Stimulated activated CD4-positive, alpha-beta T cell treated with anti-CD3 and anti-CD28 coated beads, Interleukin-2, amount 100 ng/mL, for 24 hours (primary cell): ENCODE measurements at places on chromosomes 2 and 18.
A peak's percentile ranks its signal among the peaks of the same experiment; 100 is the strongest.

GRCh38 chr2:71347517-71347916 is 15.9 kb downstream of the ZNF638 start:
- no peak for DNase-seq

- no peak for DNase-seq
Observed at GRCh38 chr2:44325897-44326296, 35.4 kb downstream of the PREPL start.

DNA sequence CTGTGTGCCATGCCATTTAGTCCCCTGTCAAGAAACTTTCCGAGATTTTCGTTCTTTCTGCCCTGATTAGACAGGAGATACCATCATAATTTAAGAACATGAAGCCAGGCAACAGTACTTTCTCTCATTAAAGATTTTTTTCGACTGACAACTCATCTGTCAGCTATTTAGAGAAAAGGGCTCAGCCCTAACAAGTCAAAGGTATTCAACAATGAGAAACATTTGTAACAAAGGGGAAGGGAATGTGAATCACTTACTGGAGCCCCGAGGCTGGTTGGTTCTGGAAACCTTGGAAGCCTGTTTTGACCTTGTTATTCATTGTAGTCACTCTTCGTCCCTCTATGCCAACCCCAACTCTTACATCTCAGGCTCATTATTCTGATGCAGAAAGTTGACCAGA is 199.4 kb downstream of the SPP2 start:
- no peak for DNase-seq

GRCh38 chr2:156601855-156602551 is 165.8 kb downstream of the GPD2 start:
- no peak for DNase-seq

DNA sequence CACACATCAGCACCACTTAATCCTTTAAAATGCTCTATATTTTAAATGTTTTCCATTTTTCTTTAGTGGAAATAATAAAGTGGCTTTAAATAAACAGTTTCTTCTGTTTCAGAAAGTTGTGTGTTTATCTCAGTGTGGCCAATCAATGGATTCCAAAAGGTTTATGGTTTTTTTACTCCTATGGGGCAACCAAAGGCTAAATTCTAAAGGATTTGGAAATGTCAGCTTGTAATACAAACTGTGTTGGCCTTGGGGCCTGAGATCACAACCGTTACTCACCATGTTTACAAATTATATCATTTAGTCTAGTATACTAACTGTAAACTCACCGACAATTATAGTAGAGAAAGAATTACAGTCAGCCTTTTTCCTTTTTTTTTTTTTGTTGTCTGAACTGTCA is 827.2 kb downstream of the EPHA4 start:
- DNase-seq = no peak

- DNase-seq = no peak
Observed at GRCh38 chr18:70331456-70332097, 42.7 kb downstream of the SOCS6 start.

- peak; percentile 2 for DNase-seq
Observed at GRCh38 chr2:213243189-213244044, 40.8 kb upstream of the SPAG16 start.

- no peak for DNase-seq
Observed at GRCh38 chr18:46868169-46868921, 49.0 kb downstream of the PIAS2 start.

DNA sequence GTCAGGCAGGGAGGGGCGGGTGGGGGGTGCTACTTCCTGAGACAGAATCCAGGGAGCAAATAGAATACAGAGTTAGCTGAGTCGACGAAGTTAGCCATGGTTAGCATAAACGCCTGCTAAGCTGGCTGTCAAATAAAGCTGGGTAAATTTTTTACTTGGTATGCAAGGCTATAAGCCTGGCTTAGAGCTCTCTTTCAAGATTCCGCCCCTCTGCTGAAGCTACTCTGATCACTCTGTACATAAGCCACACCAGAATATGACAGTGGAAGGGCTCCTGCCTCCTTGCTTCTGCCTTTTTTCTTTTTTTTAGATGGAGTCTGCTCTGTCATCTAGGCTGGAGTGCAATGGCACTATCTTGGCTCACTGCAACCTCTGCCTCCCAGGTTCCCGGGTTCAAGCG is 58.3 kb downstream of the CYRIA start:
- DNase-seq = no peak

GRCh38 chr2:232238108-232238507 is 140.4 kb upstream of the ALPP start:
- no peak for DNase-seq
